ENCODE measurements at places on chromosomes 4 and X.
A peak's percentile ranks its signal among the peaks of the same experiment; 100 is the strongest.

GRCh38 chr4:74056858-74057562 is 18.5 kb upstream of the CXCL3 start:
- DNase-seq: no peak

- DNase-seq: no peak
These were observed 14.2 kb upstream of the IL9R start for GRCh38 chrX:155983326-155983725.

DNA sequence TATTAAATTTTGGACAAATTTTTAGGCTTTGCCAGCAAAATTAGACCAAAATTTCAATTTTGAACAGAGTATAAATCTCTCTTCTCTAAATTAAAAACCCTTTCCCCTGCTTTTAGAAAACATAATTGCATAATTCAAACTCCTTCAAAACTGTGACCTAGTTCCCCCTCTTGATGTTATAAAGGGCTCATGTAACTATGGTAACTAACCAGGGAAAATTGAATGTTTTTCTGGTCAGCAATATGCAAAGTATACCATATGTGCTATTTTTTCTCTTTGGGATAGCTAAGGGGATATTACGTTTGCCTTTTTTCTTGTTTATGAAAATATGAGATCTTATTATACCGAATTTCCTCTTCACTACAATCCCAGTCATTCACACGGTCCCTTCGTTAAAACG is 5.1 kb upstream of the ING2 start:
- DNase-seq: no peak

DNA sequence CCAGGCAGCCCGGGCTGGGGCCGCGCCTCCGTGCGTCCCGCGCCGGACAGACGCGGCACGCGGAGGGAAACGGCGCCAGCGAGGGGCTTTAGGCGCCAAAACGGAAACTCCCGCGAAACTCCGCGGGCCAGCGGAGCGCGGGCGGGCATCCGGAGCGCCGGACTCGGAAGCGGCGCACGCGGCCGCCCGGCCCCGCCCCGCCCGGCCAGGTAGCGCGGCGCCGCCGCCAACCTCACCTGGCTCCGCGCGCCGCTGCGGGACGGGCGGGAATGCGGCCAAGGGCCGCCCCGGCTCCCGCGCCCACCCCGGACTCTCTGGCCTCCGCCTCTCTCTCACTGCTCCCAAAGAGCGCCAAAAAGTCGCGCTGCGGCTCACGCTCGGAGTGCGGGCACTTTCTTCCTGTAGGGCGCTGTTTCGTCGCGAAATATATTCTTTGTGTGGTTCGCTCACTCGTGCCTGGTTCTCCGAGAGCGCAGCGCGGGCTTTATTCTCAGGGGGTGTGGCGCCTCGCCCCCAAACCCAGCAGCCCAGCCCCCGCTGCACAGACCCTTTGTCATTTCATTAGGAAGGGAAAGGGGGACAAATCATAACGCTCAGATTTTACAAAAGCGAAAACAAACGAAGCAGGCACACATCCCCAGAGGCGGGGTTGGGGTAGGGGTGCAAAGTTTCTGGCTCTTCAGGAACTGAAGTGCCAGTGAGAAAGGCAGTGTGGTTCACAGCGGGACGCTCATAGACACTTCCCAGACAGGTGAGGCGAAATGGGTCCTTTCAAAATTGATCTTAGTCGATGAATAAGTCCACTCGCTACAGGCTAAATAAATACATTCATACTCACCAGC is 961 bp upstream of the MBNL3 start:
- no peak for DNase-seq

GRCh38 chrX:131812847-131813825 is 210.0 kb upstream of the STK26 start:
- DNase-seq: peak; percentile 34

DNA sequence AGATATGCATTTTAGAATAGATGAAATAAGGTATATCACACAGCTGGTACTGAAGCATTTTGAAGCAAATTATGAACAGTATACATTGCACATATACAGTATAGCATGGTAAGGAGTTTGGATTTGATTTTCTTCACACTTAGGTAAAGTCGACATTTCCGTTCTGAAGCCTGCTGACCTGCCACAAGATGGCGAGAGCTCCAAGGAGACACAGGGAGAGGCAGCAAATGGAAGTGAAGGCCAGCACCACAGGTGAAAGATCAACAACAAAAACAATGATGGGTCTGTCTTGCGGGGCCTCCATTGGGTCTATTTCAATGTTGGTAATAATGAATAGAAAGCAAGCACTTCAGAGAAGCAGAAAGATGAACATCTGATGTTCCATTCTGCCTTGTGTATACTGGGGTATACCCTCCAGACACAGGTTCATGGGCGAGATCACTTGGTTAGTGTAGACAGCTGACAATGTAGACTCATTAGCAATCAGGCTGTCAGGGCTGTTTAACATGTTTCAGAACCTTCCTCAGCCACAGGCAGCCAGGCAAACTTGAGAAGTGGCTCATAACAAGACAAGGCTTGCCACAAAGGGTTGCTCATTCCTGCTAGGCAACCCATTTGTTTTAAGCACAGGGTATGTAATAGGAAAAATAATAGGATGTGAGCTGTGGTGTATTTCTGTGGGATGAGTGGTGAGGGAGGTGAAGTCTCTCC is 21.4 kb upstream of the NOX1 start:
- no peak for DNase-seq

DNA sequence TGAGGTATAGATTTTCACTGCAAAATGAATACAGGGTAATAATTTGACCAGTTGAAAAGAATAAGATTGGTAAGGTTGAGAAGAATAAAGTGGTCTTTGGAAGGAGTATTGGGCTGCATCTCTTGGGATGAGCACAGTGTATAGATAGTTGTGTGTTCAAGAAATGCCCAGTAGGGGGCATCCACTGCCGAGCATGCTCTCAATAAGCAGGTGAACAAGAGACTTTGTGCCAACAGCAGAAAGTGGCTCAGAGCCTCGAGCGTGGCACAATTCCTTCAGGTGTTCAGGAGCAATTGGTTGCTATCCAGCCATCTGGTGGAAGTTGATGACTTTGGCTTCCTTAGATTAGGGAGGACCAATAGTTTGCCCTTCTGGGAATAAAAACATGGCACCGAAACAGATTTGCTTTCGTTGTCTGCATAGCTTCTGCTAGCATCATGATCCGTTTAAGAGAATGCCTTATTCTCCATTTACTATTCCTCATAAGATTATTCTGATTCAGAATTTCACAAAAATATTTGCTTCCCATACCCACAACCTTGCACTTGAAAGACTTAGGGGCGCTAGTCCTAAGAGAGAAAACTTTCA is 258.1 kb upstream of the NEIL3 start:
- no peak for DNase-seq

DNA sequence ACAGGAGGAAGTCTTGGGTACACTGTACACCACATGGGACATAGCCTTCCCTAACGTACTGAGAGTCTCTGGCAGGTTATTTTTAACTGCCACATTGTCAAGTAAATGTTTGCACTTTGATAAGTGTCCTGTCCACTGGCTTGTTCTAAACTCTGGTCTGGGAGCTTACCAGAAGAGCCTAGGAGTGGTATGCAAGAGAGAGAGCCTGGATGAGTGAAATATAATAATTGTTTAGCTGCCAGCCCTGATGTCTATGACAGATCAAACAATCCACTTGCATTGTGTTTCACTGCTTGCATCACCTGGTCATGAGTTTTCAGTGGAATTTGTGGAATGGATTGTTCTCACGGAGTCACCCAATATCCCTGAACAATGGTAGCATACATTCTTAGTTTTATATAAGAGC is 91.6 kb downstream of the SHROOM3 start:
- no peak for DNase-seq

GRCh38 chrX:11996810-11997209 is 141.5 kb upstream of the FRMPD4 start:
- no peak for DNase-seq

DNA sequence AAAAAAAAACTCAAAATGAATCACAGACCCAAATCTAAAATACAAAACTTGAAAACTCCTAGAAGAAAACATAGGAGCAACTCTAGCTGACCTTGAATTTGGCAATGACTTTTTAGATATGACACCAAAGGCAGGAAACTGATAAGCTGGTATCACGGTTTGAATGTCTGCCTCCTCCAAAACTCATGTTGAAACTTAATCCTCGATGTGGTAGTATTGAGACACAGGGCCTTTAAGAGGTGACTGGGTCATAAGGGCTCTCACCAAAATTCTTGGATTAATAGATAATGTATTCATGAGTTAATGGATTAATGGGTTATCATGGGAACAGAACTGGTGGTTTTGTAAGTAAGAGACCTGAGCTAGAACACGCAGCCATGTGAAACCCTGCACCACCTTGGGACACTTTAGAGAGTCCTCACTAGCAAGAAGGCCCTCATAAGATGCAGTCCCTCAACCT is 40.5 kb downstream of the FRYL start:
- no peak for DNase-seq

- no peak for DNase-seq
These were observed 67.3 kb upstream of the ATOH1 start for GRCh38 chr4:93761286-93761685.

DNA sequence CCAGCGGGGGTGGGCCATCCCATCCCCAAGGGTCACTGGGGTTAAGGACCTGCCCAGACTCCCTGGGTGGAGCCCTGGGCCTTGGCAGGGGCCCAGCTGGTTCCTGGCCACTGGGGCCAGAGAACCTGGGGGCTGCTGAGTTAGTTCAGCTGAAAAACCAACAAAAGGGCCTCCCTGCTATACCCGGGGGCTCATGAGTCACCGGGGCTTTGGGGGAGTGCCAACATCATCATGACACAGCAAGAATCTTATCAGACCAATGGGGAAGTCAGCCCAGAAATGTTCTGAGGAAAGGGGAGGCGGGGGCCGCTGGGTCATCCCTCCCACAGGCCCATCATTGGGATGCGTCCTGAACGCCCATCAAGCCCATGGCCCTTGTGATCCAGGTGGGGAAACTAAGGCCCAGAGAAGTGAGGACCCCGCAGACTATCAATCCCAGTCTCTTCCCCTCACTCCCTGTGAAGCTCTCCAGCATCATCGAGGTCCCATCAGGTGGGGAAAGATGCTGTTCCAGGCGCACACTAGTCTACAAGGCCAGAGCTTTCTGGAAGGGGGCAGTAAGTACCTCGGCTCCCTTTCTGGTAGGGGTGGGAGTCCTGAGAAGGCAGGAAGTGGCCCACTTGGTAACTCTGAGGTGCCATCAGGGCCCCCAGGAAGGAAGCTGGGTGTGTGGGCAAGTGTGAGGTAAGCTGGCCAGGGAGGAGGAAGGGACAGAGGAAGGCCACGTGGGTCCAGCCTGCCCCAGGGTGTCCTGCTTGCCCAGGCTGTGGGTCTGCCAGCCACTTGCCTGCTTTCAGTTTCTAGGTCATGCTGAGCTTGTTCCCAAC is 4.5 kb downstream of the G6PD start:
- DNase-seq: peak; percentile 25

GRCh38 chr4:153794006-153794405 is 5.1 kb upstream of the SFRP2 start:
- no peak for DNase-seq

GRCh38 chr4:3331511-3332394 is 38.9 kb downstream of the RGS12 start:
- no peak for DNase-seq

GRCh38 chr4:89823416-89823815 is 13.5 kb downstream of the SNCA start:
- DNase-seq: no peak

DNA sequence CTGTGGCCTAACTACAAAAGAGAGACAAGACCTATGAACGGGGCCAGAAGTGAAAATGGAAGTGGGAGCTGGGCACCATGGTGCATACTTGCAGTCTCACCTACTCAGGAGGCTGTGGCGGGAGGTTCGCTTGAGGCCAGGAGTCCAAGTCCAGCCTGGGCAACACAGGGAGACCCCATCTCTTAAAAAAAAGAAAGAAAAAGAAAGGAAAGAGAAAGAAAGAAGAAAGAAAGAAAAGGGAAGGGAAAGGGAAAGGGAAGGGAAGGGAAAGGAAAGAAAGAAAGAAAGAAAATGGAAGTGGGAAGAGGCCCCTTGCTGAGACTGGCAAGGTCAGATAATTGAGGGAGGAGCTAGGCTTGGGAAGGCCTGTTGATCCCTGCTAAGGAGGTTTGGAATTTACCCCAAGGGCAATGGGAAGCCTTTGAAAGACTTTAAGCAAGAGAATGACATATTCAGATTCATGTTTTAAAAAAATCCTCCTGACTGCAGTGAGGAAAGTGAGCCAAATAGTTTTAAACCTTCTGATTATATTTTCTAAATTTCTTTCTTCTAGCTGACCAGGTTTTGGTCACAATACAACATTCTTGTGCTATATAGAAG is 17.7 kb upstream of the HERC5 start:
- DNase-seq: no peak

GRCh38 chr4:38050560-38051350 is 90.6 kb downstream of the PTTG2 start:
- no peak for DNase-seq

- DNase-seq: no peak
These were observed 6.6 kb downstream of the SCML1 start for GRCh38 chrX:17743913-17744312.

GRCh38 chr4:185941461-185941860 is 127.5 kb upstream of the TLR3 start:
- no peak for DNase-seq

All from stimulated activated CD8-positive, alpha-beta memory T cell treated with anti-CD3 and anti-CD28 coated beads, Interleukin-4, amount 100 ng/mL, for 1 hour (primary cell).